SW 1271 (cell line): ENCODE measurements at places on chromosomes 5 and 9.

GRCh38 chr5:32711362-32711680 is 200 bp downstream of the NPR3 start:
- no peak for DNase-seq

DNA sequence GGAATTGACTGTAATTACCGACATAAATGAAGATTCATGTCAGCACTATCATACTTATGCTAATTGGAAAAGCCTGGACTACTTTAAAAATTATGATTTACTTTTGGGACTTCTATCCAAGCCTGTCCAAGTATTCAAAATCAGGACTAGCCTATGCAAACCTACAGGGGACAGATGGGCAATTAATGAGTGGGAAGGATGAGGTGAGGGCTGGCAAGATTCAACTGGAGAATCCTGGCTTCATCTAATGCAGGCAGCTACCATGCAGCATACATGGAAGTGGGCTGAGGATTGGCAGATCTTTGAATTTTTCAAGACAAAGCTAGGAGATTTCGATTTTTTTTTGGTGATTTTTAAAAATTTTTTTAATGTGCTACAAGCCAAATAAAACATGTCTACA is 532.6 kb downstream of the CSNK1G3 start:
- no peak for DNase-seq

GRCh38 chr5:33049842-33050241 is 338.7 kb downstream of the NPR3 start:
- DNase-seq, result peak; percentile 88

- no peak for DNase-seq
Measured at GRCh38 chr5:76163111-76163628, 80.0 kb downstream of the SV2C start.

- no peak for DNase-seq
Measured at GRCh38 chr9:92032891-92033290, 82.3 kb downstream of the SPTLC1 start.

- DNase-seq, result no peak
Measured at GRCh38 chr5:109682383-109682782, 7.3 kb upstream of the MAN2A1 start.

- no peak for DNase-seq
Measured at GRCh38 chr5:56575821-56576220, 239.5 kb upstream of the MAP3K1 start.
